NCI-H2171 (cell line): ENCODE measurements at places on chromosomes 7 and 10.

DNA sequence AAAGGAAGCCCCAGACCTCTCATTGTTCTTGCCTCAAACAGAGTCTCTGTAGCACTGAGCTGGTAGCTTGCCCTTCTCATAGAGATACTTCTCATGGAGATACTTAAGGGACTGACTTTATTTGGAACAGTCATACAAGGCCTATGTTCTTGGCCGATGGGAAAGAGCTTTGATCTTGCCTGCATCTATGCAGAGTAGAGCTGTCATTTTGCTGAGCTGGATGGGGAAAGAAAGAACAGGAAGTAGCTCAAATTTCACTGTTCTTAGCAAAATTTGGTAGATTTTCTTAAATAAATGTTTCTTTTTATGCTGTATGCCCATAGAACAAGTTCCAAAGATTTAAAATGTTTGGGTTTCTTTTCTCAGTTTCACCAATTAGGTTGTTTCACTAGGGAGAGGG is 119.3 kb upstream of the SEC61G start:
- DNase-seq = no peak

- DNase-seq = no peak
These were observed 453.2 kb upstream of the GALNT17 start for GRCh38 chr7:70678621-70679251.

- no peak for DNase-seq
These were observed 142.0 kb upstream of the MALRD1 start for GRCh38 chr10:18906636-18907035.

GRCh38 chr10:103881416-103882284 is 26.3 kb upstream of the SH3PXD2A start:
- peak; percentile 33 for DNase-seq

DNA sequence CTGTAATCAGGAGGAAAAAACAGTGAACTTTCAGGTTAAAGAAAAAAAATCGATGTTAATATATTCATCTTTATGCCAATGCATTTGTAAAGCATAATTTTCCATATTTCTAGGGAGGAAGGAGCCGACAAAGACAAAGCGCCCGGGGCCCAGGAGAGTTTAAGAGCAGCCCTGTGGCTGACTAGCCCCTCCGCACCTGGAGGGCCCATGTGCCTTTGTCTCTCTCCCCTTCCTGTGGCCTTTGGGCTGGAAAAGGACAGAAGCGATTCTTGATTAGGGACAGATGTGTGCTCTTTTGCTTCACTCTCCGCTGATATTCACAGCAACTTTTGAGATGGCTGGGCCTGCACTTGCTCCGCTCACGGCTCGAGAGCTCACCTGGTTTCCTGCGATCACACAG is 23.1 kb downstream of the DDC start:
- DNase-seq = no peak

DNA sequence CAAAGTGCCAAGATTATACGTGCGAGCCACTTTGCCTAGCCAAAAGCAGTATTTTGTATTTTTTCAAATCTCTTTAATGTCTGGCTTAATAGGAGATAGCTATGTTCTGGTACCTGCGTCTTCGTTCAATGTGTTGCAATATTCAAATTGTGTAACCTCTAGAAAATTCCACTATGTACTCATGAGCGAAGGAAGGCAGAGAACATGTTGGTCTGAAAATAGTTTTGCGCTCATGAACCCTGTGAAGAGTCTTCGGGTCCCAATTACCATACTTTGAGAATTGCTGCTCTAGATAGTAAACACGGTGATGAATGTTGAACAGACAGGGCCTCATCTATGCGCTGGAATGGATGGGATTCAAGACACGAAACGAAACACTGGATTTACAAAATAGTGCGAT is 2.7 kb upstream of the SUV39H2 start:
- no peak for DNase-seq

DNA sequence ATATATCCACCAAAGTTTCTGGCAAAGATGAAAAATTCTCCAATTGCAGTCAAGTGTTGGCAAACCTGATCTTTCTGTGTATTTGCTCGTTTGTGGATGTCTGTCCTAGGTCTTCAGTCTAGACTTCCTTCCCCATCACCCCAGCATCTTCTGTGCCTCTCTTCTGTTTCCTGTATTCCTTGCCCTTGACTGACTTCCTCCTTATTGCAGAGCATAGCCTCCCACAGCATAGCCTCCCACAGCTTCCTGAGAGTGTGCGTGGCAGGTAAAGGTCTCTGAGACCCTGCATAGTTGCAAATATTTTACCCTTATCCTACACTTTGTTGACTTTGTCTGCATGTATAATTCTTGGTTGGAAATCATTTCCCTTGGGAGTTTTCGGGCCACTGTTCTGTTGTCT is 18.4 kb downstream of the SLC18A2 start:
- no peak for DNase-seq

DNA sequence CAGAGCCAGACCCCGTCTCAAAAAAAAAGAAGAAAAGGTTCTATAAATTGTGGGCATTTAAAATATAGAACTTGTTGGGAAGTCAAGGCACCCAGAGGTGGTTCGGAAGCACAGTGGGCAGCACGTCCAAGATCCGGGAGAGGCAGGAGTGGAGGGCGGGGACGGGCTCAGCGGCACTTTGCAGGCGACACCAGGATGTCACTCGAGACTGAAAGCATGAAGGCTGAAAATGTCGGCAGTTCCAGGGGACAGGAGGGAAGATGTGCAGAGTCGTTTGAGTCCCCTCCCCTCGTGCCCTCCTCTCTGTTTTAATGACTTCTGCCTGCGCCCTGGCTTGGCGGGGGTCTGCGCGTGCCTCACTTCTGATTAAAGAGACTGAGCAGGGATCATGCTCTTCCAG is 30.6 kb downstream of the IQCE start:
- DNase-seq = no peak

DNA sequence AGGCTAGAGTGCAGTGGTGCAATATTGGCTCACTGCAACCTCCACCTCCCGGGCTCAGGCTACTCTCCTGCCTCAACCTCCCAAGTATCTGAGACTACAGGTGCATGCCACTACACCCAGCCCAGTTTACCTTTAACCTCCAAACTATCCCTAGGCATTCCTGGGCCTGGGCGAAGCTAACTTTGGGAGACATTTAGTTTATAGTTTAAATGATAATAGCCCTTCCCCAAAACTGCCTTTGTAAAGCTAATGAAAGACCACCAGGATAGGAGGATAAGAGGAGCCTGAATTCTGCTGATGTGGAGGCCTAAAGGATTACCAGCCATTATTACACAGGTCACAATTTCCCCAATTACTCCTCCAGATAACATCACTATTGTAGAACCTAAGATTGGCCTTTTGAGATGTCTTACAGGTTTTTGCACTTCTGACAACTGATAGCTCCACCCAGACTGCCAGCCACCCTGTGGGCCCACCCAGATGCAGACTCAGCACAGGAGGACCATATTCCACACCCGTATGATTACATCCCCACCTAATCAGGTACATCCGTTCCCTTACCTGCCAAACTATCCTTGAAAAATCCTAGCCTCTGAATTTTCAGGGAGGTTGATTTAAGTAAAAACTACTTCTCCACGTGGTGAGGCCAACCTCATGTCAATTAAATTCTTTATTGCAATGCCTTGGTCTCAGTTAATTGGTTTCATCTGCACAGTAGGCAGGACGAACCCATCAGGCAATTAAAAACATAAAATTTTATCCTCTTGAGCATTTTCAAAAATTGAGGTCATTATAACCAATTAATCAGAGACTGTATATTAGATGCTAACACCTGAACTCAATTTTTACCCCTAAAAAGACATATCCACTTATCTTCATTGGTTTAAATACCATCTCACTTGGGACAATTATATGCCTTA is 62.3 kb upstream of the TMEM254 start:
- no peak for DNase-seq

DNA sequence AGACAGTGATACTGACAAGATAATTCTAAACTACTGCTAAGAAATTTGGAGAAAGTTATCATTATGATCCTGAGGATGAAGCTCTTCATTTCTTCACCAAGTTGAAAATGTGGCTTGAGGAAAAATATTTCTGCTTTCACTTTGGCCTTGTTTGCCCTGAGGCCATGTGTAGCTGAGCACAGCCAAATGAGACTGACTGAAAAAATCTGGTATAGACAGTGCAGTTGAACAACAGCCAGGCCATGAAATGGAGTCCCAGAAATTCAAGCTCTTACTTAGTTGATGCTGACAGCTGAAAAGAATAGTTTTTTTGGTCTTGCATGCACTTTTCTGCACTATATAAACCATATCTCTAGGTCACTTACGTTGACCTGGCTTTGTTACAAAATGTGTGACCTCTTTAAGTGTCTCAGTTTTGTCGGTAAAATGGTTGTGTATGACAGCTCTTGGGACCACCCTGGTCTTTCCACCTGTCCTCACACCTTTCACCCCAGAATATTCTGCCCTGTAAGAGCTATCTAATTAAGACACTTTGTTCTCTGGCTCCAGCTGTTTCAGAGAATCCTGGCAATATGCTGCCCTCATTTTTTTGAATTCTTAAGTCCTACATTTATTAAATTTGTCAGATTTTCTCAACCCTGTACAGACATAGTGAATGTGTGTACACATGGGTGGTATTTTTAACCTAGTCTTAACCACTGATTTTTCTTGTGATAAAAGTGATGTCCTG is 91.3 kb downstream of the CD36 start:
- DNase-seq = no peak

GRCh38 chr7:76077435-76077834 is 29.5 kb downstream of the MDH2 start:
- no peak for DNase-seq

DNA sequence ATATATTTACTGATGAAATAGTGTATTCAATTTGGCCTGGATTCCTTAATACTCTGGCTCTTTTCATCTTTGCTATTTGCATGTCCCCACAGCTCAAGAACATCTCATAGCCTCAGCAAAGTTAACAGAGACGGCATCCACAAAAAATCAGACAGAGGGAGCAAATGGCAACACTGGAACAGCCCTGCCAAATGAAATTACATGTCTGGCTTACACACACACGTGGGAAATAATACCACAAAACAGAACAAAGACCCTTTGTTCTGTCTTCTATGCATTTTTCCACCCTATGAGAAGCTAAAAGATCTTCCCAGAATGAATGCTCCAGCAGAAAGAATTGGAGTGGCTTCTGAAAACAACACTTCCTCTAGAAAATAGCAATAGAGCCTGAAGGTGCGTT is 139.5 kb downstream of the ALOX5 start:
- no peak for DNase-seq

- DNase-seq = no peak
These were observed 57.0 kb downstream of the BRAF start for GRCh38 chr7:140867467-140868462.

DNA sequence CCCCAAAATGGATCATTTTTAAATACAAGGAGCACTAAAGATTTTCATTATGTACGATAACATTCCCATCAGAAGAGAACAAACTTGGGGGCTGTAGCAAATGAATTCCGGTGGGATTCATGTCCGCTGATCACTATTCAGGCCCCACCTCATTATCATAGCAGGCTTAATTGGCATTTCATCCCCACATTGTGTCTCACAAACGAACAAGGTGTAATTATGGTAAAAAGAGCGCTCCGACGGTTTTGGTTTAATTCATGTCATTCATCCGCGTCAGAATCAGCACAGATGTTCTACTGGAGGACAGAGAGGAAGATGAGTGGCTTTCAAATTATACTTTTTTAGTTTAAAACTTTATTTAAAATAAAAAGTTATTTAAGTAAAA is 124.7 kb downstream of the MAD1L1 start:
- no peak for DNase-seq

- DNase-seq = no peak
These were observed 15.9 kb downstream of the PTPRE start for GRCh38 chr10:127922675-127923366.

GRCh38 chr7:4158441-4159153 is 523.5 kb upstream of the FOXK1 start:
- no peak for DNase-seq

GRCh38 chr7:1964913-1965578 is 267.7 kb downstream of the MAD1L1 start:
- no peak for DNase-seq

GRCh38 chr7:44911911-44912310 is 26.6 kb upstream of the PURB start:
- DNase-seq = no peak

- DNase-seq = no peak
These were observed 306.1 kb downstream of the LRMDA start for GRCh38 chr10:75737580-75737949.

DNA sequence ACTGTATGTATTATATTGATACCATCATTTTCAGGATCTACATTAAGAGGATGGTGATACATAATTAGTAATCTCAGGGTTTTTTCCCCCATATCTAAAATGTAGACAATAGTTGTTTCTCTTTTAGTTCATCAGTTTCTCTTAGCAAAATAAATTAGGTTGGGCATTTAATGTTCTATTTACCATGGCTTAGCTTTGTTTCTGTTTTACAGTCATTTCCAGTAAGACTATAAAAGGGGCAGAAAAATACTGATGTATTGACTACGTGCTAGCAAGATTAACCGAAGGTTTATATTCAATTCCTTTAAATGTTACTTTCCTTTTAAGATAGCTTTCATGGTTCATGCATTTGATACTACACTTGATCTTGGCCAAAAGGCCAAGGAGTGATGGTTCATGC is 26.2 kb downstream of the SUV39H2 start:
- DNase-seq = no peak

DNA sequence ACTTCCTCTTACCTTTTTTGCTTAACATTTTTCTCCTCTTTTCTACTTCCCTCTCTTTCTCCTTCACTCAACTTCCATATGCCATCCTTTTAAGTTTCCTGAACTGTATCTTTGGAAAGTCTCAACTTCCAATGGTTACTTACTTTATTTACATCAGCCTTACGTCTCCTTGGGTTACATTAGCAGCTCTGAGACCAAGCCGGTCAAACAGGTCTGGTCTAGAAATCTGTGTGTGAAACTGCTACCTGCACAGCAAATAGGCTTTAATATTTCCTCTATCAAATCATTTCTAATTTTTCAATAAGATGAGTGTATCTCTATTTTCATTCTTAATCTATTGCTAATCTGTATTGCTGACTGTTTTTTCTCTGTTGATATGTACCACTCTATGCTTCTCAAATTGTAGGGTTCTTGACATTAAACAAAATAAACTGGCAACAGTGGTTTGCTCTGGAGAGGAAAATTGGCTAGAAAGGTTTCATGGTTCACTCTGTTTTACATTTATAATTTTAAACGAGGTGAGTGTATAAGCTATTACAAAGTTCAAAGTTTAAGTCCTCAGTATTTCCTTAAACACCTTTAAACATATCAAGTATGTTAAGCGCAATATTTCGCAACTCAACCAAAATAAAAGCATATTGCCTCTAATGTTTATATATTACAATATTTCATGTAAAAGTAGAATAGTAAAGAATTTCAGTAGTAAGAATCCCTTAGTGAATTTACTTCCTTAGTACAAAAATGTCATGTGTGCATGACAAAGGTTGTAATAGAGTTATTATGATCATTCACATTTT is 3.6 kb upstream of the SEMA3C start:
- DNase-seq = no peak
